ENCODE measurements at places on chromosomes 3 and 15.

DNA sequence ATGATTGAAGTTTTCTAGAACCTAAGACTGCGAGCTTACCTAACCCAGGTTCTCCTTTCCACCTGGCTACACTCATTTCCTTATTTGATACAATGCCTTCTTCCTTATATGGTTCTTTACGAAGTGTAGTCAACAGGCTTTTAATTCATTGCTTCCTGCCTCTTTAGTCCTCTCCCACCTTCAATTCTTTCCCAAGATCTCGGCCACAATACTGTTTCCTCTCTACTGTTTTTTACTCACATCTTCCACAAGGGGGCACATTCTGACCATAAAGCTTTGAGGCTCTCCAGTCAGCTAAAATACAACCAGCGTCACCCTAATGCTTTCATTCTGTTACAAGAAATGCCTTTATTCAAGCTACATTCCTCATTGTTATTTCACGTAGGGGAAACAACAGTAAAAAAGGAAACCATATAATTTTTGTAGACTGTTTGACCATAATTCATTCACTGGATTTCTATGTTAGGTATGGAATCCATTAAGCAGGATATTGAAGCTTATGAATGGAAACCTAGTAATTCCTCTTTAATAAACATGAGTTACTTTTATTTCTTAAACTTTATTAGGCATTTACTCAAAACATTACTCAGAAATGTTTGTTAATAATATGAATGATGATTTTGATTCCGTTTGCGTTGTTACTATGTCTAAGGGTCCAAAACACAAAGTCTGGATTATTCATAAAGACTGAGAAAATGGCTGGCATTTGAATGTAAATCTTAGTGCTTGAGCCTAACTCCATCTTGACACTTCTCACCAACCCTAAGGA, 29.5 kb upstream of the VEPH1 start:
- no peak for DNase-seq

- peak; percentile 59 for DNase-seq
Measured at GRCh38 chr3:187750513-187751123, 5.3 kb upstream of the BCL6 start.

DNA sequence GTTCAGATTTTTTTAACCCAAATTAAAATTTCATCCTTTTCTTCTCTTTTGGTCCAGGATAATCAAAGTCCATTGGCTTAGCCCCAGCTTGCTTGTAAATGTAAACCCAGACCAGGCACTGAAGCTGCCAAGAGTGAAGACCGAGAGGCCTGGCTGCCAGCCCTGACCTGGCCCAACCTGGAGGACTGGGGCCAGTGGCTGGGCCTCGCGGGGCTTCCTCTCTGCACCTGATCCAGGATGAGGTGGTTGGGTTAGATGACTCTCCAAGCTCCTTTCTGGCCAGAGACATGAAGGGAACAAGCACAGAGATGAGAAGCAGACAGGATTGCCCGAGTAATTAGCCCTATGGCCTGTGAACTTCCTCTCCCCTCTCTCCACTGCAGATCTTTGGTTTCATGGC, 50.6 kb downstream of the CMTM6 start:
- DNase-seq: peak; percentile 43

DNA sequence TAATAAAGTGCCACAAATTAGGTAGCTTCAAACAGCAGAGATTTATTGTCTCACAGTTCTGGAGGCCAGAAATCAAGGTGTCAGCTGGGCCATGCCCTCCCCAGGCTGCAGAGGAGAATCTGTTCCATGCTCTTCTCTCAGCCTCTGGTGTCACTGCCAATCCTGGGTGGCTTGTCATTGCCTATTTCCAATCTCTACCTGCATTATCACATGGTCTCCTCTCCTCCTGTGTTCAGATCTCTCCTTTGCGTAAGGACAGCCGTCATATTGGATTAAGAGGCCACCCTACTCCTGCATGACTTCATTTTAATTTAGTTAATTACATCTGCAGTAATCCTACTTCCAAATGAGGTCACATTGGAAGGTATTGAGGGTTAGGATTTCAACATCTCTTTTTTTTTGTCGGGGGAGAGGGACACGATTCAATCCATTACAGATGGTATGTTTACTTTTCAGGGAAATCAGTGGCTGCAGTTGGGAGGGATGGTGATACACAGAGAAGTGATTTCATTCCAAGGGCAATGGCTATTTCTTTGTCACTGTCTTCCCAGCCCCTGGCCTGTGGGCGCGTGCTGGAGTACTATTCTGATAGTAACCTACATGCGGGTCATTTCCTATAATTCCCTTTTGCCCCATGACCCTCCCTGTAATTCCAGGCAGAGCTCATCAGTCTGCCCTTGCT, 169.4 kb downstream of the MINAR1 start:
- no peak for DNase-seq

DNA sequence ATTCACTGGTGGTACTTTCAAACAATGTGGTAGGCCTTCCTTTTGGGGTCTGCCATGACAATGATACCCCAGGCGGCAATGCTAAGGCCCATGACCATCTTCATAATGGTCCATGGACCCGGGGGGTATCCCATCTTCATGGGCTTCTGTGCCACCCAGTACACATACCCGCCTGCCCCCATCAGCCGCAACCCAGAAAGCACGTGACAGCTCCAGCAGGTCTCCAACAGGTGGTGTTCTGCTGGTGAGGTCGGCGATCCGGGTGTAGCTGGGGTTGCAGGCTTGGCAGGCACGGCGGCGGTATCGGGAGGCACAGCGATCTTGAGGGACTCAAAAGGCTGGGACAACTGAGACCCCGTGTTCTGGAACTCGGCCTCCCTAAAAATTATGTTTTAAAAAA, 214.5 kb downstream of the SNRPN start:
- DNase-seq: no peak

DNA sequence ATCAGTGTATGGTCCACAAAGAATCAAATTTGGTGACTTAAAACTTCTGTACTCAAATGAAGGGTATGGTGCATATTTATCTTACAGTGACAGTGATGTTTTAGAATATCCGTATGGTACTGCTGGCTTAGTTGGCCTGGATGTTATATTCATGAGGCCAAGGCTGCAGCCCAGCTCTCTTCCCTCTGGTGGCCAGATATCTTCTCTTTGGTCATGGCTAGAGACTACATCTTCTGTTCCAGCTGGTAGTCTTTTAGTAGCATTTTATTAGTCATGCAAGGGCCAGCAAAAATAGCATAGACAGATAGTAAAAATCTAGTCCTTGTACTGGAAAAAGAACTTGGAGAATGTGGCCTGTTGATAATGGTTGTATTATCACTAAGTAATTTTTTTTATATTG, 124.0 kb upstream of the ROPN1 start:
- DNase-seq: no peak

- no peak for DNase-seq
Measured at GRCh38 chr15:35054380-35054779, 30.7 kb downstream of the NANOGP8 start.

DNA sequence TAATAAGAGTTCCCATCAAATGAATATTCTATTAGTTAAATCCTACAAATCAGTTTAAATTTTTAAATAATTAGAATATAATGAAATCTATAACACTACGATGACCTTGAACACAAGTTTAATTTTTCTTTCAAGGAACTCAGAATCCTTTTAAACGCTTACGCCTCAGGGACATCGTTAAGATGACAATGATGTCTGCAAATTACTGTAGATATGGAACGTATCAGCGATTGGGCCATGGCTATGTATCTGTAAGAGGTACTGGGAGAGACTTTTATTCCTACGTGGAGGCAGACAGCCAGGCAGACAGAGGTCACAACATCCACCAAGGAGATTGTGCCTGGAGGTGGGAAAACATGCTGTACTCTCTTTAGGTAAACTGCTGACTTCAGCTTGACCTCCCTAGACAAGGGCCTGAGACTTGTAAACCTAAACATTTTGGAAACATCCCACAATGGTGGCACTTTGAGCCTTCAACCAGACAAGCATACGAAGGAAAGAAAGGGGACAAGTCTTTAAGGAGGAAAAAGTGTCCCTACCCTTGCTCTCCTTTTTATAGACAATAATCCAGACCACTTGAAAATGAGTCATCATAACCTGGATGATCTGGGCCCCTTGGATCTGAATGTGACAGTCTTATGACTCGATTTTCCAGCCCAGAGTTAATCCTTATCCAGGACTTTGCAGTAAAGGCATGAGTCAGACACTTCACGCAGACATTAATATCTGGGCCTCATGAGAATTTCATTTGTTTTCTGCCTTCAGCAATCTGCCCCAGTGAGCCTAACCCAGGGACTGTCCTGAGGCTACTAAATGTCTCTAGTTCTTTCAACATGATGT, 6.8 kb upstream of the LDHAL6B start:
- DNase-seq: no peak

GRCh38 chr15:29636921-29637320, 185.3 kb downstream of the TJP1 start:
- DNase-seq: no peak

Measured in right forelimb (tissue), 1 donor.